ENCODE measurements at places on chromosomes 12 and 14.

- DNase-seq = no peak
- H3K27ac ChIP-seq = no peak overlapping the region
- H3K27me3 ChIP-seq = no peaks in the 10 kb centered on the region
- peaks cover 33% of the 10 kb centered on the region for H3K4me1 ChIP-seq
- H3K4me3 ChIP-seq = no peak overlapping the region
- H3K36me3 ChIP-seq = no peaks in the 10 kb centered on the region
Observed at GRCh38 chr14:103144085-103144484, 20.8 kb downstream of the TNFAIP2 start.

DNA sequence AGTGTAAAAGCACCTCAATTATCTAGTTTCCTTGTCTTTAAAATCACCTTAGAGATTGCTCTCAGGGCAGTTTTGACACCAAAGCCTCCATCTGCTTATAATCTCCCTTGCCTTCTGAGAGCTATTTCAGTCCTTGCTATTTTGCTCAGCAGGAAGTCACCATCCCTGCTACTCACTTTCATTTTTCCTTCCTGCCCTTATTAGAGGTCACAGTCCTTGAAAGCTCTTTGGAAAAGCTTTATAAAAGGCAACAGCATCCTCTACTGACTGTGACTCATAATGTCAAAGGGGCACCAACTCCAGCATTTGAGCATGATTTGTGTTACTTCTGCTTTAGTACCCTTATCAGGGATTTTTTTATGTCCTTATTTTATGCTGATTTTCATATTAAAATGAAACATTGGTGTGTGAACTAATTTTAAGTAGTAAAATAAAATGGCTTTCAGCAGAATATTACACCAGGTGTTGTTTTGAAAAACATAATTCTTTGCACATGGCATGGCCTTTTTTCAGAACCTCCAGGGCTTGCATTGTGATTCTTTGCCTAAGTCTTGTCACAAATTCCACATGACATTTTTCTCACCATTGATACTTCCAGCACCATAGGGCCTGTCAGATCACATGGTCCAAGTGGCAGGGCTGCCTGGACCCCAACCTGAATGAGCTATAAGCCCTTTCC is 213.0 kb downstream of the ADAMTS20 start:
- peaks cover 32% of the 10 kb centered on the region for H3K4me1 ChIP-seq
- H3K4me3 ChIP-seq = no peak overlapping the region
- no peak for DNase-seq
- no peaks in the 10 kb centered on the region for H3K36me3 ChIP-seq
- H3K27ac ChIP-seq = peak overlapping the region; percentile 27
- no peaks in the 10 kb centered on the region for H3K27me3 ChIP-seq

- H3K27ac ChIP-seq = no peak overlapping the region
- H3K36me3 ChIP-seq = no peaks in the 10 kb centered on the region
- no peak overlapping the region for H3K4me3 ChIP-seq
- DNase-seq = no peak
- peaks cover 9% of the 10 kb centered on the region for H3K27me3 ChIP-seq
Observed at GRCh38 chr14:86613786-86614185, 1083.8 kb downstream of the FLRT2 start.

- no peak overlapping the region for H3K27ac ChIP-seq
- H3K4me3 ChIP-seq = no peak overlapping the region
- no peaks in the 10 kb centered on the region for H3K27me3 ChIP-seq
- no peak for DNase-seq
- peaks cover 12% of the 10 kb centered on the region for H3K4me1 ChIP-seq
- H3K36me3 ChIP-seq = peaks cover 25% of the 10 kb centered on the region
Observed at GRCh38 chr12:111780166-111780565, 13.4 kb downstream of the ALDH2 start.

GRCh38 chr12:74483057-74483456 is 54.6 kb upstream of the ATXN7L3B start:
- no peak overlapping the region for H3K4me3 ChIP-seq
- H3K27ac ChIP-seq = no peak overlapping the region
- no peak for DNase-seq
- H3K4me1 ChIP-seq = no peaks in the 10 kb centered on the region

DNA sequence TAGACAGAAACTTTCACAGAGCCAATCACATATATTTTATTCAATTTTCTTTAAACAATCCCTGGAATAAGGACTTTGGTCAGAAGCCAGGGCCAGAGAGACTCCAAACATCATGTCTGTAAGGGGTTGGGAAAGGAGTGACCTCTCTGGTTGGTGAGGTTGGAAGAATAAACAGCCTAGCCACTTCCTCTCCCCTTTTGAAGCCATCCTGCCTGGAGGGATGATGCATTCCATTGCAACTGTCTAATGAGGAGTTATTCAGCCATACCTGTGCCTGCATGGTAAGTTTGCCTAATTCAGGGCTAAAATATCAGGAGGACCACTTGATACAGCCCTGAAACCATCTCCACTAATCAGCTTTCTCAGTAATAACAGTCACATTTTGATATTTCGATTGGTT is 299.8 kb downstream of the KCNH5 start:
- no peaks in the 10 kb centered on the region for H3K36me3 ChIP-seq
- H3K27ac ChIP-seq = no peak overlapping the region
- no peak for DNase-seq
- no peak overlapping the region for H3K4me3 ChIP-seq
- peaks cover 5% of the 10 kb centered on the region for H3K4me1 ChIP-seq

- no peaks in the 10 kb centered on the region for H3K27me3 ChIP-seq
- no peak for DNase-seq
- H3K27ac ChIP-seq = no peak overlapping the region
Observed at GRCh38 chr12:18158774-18159557, 69.0 kb upstream of the RERGL start.
